ENCODE measurements at places on chromosomes 1 and 21. TPM values are rescaled to one million over a fixed set of nuclear protein-coding genes. Genes with fewer than 3 reads are reported as not detected.
A peak's percentile ranks its signal among the peaks of the same experiment; 100 is the strongest.

Gene GPR3
- 1.2 TPM for total RNA-seq

Gene EPS15
- total RNA-seq = 39.2 TPM

Gene FCER1G
- 1.5 TPM for total RNA-seq

Gene MPL
- total RNA-seq = not detected

Gene WNT3A
- total RNA-seq = 0.09 TPM

Gene DLGAP3
- total RNA-seq = 0.16 TPM

Gene MNDA
- total RNA-seq = not detected

Gene PALMD
- not detected for total RNA-seq

DNA sequence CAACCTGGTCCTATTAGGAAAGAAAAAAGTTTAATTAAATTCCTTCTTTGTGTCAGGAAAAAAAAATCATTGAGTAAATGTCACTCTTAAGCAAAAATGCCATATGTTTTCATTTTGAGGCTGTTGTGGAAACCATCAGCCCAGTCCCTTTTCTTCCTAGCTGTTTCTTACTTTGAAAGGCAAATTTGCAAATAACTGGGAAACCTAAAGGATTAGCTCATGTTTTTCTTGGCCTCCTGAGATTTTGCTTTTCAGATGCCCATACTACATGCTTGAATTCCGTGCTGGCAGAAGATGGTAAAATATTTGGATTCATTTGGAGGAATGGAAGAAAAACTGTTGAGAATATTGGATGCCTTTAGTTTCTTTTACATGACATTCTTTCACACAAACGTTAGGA, 182.1 kb upstream of the ADAMTS5 start:
- no peak overlapping the region for H3K4me3 ChIP-seq
- no peak for DNase-seq
- H3K4me1 ChIP-seq = no peaks in the 10 kb centered on the region

DNA sequence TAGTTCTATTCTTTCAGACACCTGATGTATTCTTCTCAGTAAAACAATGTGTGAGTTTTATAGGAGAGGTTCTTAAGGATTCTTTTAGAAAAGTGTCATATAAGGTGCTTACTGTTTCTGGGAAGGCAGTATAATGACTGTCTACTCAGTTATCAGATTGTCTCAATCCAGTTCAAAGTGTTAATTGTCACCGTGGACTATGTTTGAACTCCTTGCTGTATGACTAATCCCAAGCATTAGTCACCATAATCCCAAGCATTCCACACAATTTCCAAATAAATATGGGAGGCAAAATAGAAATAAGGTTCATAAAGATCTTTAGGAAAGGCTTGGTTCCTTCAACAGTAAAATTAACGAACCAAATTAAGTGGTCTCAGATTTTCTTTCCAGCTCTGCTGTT, 342.1 kb upstream of the NR5A2 start:
- no peak overlapping the region for H3K4me3 ChIP-seq
- no peaks in the 10 kb centered on the region for H3K27me3 ChIP-seq
- H3K4me1 ChIP-seq = peaks cover 15% of the 10 kb centered on the region
- no peak for DNase-seq
- no peak overlapping the region for H3K27ac ChIP-seq
- H3K36me3 ChIP-seq = no peaks in the 10 kb centered on the region

GRCh38 chr1:207495801-207496792, at the start of gene CR1:
TSS of gene CR1 (plus strand) at chr1:207496157. CDS start at chr1:207496268, 111 bp downstream.
- no peaks in the 10 kb centered on the region for H3K27me3 ChIP-seq
- no peak for DNase-seq
- no peaks in the 10 kb centered on the region for H3K36me3 ChIP-seq
- H3K27ac ChIP-seq = no peak within 1 kb of the TSS
- H3K4me3 ChIP-seq = no peak within 1 kb of the TSS
- no peaks in the 10 kb centered on the region for H3K4me1 ChIP-seq

- H3K27me3 ChIP-seq = no peaks in the 10 kb centered on the region
- no peak for DNase-seq
- no peak overlapping the region for H3K4me3 ChIP-seq
- no peak overlapping the region for H3K27ac ChIP-seq
- H3K4me1 ChIP-seq = no peaks in the 10 kb centered on the region
Observed at GRCh38 chr1:109799445-109799844, 35.7 kb upstream of the EPS8L3 start.

GRCh38 chr1:176479971-176480370, 17.0 kb downstream of the PAPPA2 start:
- H3K4me1 ChIP-seq = no peaks in the 10 kb centered on the region
- no peaks in the 10 kb centered on the region for H3K36me3 ChIP-seq
- no peak overlapping the region for H3K4me3 ChIP-seq
- H3K27ac ChIP-seq = no peak overlapping the region
- peaks cover 1% of the 10 kb centered on the region for H3K27me3 ChIP-seq

DNA sequence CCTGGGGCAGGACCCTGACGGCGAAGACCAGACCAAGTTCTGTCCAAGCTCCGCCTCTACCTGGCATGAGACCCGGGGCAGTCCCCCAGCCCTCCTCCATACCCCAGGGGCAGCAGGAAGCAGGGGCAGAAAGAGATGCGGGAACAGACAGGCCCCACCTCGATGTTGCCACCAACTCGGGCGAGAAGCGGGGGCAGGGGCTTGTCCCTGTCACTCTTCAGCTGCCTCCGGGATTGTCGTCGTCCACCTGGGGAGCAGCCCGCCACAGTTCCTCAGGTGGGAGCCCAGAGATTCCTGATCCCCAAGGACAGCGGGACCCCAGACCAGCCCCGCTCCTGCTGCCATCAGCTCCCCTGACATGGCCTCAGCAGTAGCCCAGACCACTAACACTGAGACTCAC, 54.8 kb downstream of the CHD5 start:
- H3K36me3 ChIP-seq = no peaks in the 10 kb centered on the region
- no peaks in the 10 kb centered on the region for H3K27me3 ChIP-seq
- DNase-seq = no peak
- H3K4me3 ChIP-seq = no peak overlapping the region

- H3K27ac ChIP-seq = no peak within 1 kb of the TSS
- H3K27me3 ChIP-seq = 0 out of 2 replicates have a peak, but pooled peaks cover 1% of the 10 kb centered on the region
- H3K4me1 ChIP-seq = peaks cover 4% of the 10 kb centered on the region
- peak; percentile 89 for DNase-seq
- no peaks in the 10 kb centered on the region for H3K36me3 ChIP-seq
- peak within 1 kb of the TSS; percentile 23 for H3K4me3 ChIP-seq
Observed at GRCh38 chr1:154567386-154568156, at the start of gene CHRNB2. TSS of gene CHRNB2 (plus strand) at chr1:154567778. CDS start at chr1:154568045, 267 bp downstream.

DNA sequence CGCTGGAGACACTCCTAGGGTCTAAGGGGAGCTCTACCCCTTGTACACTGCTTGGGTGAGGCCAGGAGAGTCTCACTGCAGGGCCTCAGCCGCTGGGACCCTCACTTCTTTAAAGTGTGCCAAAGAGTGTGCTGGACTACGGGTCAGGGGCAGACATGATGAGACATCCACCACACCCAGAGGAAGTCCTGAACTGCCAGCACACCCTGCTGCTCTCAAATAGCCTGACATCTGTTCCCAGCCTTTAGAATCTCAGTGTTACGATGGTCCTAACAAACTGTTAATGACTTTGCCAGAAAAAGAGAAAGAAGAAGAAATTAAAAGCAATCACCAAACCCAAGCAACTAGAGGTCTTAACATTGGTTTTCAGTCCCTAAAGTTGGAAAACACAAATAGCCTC, 49.0 kb downstream of the MRPL37 start:
- H3K36me3 ChIP-seq = no peaks in the 10 kb centered on the region
- H3K27ac ChIP-seq = no peak overlapping the region
- DNase-seq = no peak
- no peaks in the 10 kb centered on the region for H3K4me1 ChIP-seq
- H3K4me3 ChIP-seq = no peak overlapping the region
- no peaks in the 10 kb centered on the region for H3K27me3 ChIP-seq

GRCh38 chr1:184986250-184986649, 11.9 kb upstream of the NIBAN1 start:
- no peak overlapping the region for H3K4me3 ChIP-seq
- H3K27me3 ChIP-seq = peaks cover 2% of the 10 kb centered on the region
- no peaks in the 10 kb centered on the region for H3K36me3 ChIP-seq
- peak; percentile 34 for DNase-seq
- no peak overlapping the region for H3K27ac ChIP-seq

DNA sequence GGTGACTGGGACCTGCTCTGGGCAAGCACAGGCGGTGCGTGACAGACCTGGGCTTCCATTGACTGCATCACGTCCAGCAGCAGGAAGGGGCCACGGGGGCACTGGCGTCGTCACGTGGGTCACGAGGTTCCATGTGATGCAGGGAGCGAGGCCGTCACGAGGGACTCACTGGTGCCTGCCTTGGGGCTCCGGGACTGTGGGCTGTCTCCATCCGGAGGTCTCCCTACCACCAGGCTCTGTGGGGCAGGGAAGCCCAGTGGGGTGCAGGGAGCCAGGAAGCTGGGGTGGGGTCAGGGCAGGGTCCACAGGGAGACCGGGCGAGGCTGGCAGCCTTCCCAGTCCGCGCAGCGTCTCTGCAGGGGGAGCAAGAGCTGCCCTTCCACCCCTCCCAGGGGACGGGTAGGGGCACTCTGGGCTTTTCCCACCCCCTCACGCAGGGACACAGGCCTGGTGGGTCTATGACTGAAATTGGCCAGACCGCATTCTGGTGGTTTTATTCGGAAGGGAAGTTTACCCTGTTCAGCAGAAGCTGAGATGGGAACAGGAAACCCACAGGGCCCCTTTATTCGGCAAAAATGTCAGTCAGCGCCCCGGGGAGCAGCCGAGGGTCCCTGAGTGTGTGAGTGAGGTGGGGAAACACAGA, 416 bp upstream of the TNFRSF14 start:
- H3K27ac ChIP-seq = peak overlapping the region; percentile 53
- no peaks in the 10 kb centered on the region for H3K27me3 ChIP-seq
- H3K4me3 ChIP-seq = peak overlapping the region; percentile 2
- peak; percentile 46 for DNase-seq
- H3K4me1 ChIP-seq = no peaks in the 10 kb centered on the region
- no peaks in the 10 kb centered on the region for H3K36me3 ChIP-seq

DNA sequence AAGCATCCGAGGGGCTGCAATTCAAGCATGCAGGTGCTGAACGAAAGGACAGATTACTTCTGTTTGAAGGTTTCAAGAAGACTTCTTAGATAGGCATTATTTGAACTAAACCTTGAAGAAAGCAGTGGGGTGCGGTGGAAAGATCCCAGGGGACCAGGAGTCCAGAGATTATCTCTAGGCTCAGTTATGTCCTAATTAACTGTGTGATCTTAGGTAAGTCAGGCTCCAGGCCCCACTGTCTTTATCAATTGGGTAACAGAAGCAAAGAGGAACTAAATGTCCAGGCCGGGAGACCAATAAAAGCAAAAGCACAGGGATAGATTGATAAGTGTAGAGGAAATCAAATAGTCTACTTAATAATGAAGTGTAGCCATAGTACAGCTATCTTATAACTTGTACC, 72.9 kb upstream of the CDC42BPA start:
- DNase-seq = no peak
- H3K4me1 ChIP-seq = peaks cover 34% of the 10 kb centered on the region
- no peak overlapping the region for H3K27ac ChIP-seq
- H3K4me3 ChIP-seq = no peak overlapping the region
- H3K36me3 ChIP-seq = no peaks in the 10 kb centered on the region
- no peaks in the 10 kb centered on the region for H3K27me3 ChIP-seq

- peak; percentile 7 for DNase-seq
- H3K36me3 ChIP-seq = no peaks in the 10 kb centered on the region
- H3K4me3 ChIP-seq = no peak overlapping the region
- H3K27me3 ChIP-seq = no peaks in the 10 kb centered on the region
- no peaks in the 10 kb centered on the region for H3K4me1 ChIP-seq
Observed at GRCh38 chr1:77948841-77949424, 29.9 kb downstream of the FUBP1 start.

GRCh38 chr1:86887479-86888162, 26.3 kb downstream of the SELENOF start:
- DNase-seq = no peak
- H3K27ac ChIP-seq = no peak overlapping the region
- no peaks in the 10 kb centered on the region for H3K27me3 ChIP-seq
- no peaks in the 10 kb centered on the region for H3K4me1 ChIP-seq

- H3K4me1 ChIP-seq = peaks cover 15% of the 10 kb centered on the region
- peak; percentile 49 for DNase-seq
- H3K27ac ChIP-seq = peak within 1 kb of the TSS; percentile 73
- H3K27me3 ChIP-seq = no peaks in the 10 kb centered on the region
Observed at GRCh38 chr1:93681101-93681988, at the start of gene BCAR3. TSS of gene BCAR3 (minus strand) at chr1:93681837. CDS start at chr1:93674930, 6,907 bp downstream.

DNA sequence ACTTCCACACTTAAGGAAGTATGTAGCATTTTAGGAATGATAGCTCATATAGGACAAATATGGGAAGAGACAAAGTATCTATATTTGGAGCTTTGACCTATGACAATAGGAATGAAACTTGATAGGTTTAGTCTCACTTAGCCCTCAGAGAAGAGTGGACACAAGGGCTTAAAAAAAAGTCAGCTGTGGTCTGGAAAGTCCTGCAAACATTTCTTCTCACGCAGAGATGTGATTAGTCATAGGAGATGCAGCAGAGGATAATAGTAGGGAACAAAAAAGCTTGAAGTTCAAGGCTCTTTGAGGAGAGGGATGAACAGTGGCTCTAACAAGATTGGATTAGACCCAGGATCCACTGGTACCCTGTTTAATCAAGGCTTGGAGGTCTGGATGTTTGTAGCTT, 14.8 kb upstream of the RNF220 start:
- H3K27ac ChIP-seq = no peak overlapping the region
- H3K4me3 ChIP-seq = no peak overlapping the region
- H3K36me3 ChIP-seq = no peaks in the 10 kb centered on the region
- no peaks in the 10 kb centered on the region for H3K4me1 ChIP-seq
- no peaks in the 10 kb centered on the region for H3K27me3 ChIP-seq

DNA sequence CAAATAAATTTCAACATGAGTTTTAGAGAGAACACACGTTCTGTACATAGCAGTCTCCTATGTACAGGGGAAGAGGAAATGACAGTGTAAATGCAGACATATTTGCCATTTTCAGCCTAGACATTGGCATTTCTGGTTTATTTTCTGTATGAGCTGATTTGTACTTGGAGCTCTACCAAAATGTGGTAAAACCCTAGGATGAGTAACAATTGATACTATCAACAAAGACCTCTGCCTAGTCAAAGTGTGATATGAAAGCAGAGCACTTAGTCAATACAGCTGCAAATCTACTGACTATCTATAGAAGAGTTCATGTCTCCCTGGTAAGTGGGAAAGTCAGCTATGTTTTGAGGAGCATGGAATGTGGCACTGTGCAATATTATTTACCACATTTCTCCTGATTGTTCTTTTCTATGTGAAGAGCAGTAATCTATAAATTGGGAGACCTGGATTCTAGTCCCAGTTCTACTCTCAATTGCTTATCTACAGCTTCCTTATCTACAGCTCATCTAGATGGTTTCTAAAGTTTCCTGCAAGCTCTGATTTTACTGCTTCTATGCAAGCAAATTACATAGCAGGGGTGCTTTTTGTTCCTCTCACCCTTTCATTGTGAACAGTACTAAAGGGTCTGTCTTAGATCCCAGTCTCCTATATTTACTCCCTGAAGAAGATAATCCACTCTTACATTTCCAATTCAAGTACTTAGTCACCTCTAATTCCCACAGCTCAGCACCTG, 334.2 kb downstream of the NTNG1 start:
- no peaks in the 10 kb centered on the region for H3K36me3 ChIP-seq
- no peaks in the 10 kb centered on the region for H3K4me1 ChIP-seq
- H3K27ac ChIP-seq = no peak overlapping the region
- no peaks in the 10 kb centered on the region for H3K27me3 ChIP-seq
- no peak overlapping the region for H3K4me3 ChIP-seq
